NCI-H774 (cell line): ENCODE measurements at places on chromosomes 1 and 21.

DNA sequence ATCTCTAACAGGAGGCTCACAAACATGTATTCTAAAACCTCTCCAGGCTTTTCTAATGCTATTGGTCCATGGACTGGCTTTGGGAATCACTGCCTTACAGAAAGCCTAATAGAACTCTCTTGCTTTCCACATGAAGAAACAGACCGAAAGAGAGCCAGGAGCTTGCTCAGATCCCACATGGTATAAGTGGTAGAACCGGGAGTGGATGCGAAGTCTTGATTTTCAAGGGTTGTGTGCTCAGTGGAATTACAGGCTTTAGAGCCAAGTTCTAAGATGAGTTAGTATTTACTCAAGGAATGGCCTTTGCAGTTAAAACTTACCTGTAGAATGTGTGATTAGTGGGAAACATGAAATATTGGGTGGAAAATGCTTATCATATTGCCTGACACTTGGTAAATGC is 54.3 kb upstream of the HSD17B7 start:
- no peak for DNase-seq

GRCh38 chr1:8104278-8105236 is 78.4 kb upstream of the ERRFI1 start:
- DNase-seq, result no peak

GRCh38 chr21:37757606-37758376 is 158.5 kb downstream of the KCNJ6 start:
- peak; percentile 10 for DNase-seq

GRCh38 chr1:205353612-205354011 is 3.1 kb downstream of the KLHDC8A start:
- DNase-seq, result no peak

GRCh38 chr1:1175221-1176062 is 1.8 kb downstream of the TTLL10 start:
- DNase-seq, result peak; percentile 70

DNA sequence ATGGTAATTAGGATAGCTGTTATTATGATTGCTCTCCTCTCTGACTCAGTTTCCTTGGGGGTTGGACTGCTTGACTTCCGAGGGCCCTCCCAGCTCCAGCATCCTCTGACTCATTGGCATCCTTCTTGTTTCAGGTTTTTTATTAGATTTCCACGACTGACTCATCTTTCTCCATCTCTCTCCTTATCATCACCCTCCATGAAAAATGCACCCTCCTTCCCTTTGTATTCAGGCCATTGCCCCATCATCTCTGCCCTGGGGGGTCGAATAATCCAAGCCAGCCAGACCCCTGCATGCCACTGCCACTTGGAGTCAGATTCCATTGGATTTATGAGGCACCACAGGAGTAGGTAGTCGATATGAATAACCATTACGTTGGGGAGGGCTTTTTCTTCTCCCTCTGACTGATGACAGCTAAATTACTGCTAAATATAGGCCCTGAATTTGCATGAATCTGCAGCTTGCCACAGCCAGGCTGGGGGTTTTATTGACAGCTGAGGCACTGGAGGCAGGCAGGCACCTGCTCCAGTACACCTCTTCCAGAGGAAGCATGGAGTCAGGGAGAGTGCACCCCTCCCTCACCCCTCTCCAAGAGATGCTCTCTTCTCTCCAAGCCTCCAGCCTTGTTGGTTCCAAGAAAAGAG is 91.7 kb downstream of the C1orf94 start:
- DNase-seq, result no peak

GRCh38 chr1:165635823-165636222 is 4.8 kb downstream of the MGST3 start:
- DNase-seq, result no peak
